ENCODE measurements at places on chromosomes 2 and 18.
A peak's percentile ranks its signal among the peaks of the same experiment; 100 is the strongest.

DNA sequence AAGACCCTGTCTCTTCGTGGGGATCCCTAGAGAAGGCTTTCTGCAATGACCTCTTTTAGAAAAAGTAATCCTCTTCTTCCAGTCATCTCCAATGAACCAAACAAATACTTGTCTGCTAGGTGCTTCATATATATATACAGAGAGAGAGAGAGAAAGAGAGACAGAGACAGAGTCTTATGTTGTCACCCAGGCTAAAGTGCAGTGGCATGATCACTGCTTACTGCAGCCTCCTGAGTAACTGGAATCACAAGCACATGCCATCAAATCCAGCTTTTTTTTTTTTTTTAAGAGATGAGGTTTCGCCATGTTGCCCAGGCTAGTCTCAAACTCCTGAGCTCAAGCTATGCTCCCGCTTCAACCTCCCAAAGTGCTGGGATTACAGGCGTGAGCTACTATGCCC is 18.6 kb upstream of the PKDCC start:
- no peak for DNase-seq

- no peak for DNase-seq
These were observed 23.5 kb downstream of the TSN start for GRCh38 chr2:121778741-121779487.

DNA sequence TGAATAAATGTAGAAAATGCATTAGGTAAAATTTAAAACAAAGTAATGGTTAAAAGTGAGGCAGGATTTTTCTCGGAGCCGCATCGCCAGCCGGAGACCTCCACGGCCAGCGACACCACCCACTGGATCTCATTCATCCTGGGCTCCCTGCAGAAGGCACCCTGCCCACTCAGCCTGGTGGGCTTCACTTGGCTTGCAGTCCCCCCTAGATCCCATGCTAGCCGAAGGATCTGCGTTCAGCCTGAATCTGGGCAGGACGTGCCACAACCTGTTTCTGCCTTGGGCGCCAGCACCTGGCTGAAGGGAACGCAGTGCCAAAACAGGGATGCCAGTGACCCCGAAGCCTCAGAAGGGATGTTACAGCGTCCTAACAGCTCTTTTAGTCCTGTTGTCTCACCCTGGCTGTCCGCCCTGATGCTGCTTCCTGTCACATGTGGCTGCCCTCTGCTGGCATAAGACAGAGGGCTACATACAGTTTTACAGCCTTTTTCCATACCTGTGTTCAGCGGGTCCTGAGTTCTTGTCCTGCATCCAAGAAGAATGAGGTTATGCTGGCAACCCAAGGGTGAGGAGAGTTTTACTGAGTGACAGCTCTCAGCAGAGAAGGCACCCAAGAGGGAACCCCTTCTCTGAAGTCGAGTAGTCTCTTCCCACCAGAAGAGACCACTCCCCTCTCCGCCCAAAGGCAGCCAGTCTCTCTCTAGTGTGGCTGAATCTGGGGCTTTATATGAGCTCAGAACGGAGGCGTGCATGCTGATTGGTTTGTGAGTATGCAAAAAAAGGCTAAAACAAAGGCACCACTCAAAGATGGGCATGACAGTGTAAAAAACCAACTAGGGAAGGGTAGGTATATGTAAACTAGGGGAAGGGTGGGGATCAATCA is 173.1 kb upstream of the GYPC start:
- no peak for DNase-seq

DNA sequence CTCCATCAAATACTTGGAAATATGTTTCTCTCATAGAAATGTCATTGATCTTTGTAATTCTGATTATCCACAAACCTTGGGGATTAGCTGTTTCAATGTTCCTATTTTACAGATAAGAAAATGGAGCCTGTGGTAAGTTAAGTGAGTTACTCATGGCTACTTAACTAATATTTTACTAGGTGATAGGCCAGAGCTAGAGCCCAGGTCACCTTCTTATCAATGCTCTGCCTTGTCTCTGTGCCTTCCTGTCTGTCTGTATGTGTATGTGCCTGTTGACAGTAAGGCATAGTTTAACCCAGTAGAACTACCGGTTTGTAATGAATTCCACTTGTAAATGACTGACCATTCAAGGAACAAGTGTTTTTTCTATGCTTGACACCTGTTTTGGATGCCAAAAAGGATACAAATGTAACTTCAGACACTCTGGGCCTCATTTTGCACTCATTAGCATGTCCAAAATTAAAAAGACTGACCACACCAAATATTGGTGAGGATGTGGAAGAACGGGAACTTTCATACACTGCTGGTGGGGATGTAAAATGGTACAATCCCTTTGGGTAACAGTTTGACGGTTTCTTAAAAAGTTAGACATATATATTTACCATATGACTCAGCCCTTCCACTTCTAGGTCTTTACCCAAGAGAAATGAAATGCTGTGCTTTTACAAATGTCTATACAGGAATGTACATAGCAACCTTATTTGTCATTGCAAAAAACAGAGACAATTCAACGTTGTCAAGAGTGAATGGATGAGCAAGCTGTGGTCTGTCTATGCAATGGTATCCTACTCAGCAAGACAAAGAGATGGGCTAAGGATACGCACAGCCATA is 19.6 kb upstream of the IL1A start:
- no peak for DNase-seq

GRCh38 chr2:144267239-144267638 is 252.7 kb downstream of the ZEB2 start:
- DNase-seq, result no peak

GRCh38 chr2:116491292-116491691 is 1323.2 kb upstream of the DDX18 start:
- DNase-seq, result no peak

- no peak for DNase-seq
These were observed 33.4 kb downstream of the EMX1 start for GRCh38 chr2:72950558-72951255.

- no peak for DNase-seq
These were observed 41.2 kb downstream of the AGFG1 start for GRCh38 chr2:227513113-227513512.

- no peak for DNase-seq
These were observed 66.5 kb downstream of the MRO start for GRCh38 chr18:50753311-50753710.

DNA sequence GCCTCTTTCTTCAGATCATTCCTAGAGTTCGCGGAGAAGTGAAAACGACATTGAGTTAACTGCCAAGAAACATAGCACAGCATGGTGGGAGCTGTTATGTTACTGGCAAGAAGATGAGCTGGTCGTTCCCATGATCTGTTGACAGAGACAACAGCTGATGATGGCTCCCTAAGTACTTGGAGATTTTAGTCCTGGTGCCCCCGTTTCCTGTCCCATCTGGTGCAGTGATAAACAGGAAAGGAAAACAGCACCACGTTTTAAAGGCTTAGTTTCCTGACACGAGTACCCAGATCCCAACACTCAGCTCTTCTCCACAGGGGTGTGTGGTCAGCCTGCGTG is 56.4 kb upstream of the KCNG2 start:
- no peak for DNase-seq

DNA sequence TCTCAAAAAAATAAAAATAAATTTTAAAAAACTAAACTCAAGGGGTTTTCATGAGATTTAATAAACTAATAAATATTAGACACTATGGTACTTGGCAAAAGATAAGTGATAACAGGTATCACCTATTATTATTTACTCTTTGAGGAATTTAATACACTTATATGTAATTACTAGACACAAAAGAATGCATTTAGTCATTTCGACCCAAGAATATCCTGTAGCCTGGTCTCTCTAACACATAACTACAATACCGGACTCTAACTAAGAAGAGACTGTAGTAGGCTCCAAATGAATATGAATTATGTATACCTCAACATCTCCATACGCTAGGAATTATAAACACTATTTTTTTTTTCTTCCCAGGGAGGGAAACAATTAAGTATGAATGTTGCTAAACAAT is 850.7 kb downstream of the CPS1 start:
- no peak for DNase-seq

GRCh38 chr2:201149064-201149820 is 33.3 kb downstream of the CFLAR start:
- DNase-seq, result no peak

DNA sequence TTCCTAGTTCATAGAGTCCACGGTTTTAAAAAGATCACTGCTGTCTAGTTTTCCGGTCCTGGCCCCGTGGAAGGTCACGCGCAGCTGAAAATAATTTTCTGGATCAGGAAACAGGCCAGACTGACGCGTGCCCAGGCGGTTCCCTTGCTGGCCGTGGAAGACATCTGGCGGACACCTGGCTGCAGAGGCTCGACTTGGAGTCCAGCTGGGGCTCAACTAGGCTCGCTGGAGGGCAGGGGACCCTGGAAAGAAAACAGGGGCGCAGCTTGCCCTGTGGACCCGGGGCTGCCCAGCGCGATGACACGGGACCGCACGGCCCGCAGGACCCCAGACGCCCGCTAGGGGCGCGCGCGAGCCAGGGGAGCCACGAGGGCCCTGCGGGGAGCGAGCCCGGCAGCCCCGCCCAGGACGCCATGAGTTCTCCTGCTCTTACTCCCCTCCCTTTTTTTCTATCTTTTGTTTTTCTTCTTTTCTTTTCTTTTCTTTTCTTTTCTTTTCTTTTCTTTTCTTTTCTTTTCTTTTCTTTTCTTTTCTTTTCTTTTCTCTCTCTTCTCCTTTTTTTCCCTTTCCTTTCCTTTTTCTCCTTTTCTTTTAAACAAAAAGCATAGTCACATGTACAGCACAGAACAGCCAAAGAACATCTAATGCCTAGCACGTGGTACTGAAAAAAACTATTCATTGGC is 43.2 kb upstream of the UBE2F start:
- DNase-seq, result peak; percentile 84

DNA sequence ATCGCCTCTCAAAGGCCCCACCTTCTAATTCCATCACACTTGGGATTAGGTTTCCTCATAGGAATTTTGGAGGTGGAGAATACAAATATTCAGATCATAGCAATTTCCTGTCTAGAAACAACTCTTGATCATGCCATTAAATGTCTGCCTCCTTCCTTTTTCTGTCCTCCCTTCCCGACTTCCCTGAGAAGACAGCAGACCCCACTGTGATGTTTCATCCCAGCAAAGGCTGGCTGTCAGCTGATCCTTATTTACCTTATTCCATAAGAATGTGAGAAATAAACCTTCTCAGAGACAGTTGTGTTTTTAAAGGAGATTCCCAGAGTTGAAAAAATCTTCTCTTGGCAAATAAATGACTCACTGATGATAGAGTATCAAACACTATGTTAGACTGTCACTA is 133.9 kb downstream of the TDRD15 start:
- no peak for DNase-seq

DNA sequence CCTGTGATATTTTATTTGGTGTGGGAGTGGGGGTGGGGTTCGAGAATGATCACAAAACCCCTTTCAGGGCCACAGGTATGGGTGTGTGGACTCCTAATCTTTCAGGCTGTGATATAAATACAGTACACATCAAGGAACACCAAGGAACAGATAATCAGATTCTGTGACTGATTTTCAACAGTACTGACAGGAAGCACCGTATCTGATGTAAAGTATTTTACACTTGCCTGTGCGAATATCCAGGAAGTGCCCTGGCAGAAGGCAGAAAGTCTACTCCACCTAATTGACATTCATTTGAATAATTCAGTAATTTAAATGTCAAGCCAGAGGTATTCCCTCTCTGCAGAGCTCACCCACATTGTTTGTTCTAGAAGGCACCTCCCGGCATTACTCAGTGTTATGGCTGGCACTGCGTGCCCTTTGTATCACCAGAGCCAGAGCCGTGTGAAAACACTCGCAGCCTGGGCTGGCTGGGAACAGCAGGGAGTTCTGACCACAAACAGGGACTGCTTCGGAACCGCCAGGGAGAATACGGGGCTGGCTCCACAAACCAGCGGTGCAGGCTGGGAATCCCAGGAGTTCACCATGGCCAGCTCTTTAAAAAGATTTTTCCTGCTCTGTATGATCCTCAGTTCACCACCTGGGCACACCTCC is 91.8 kb downstream of the ACVR1 start:
- peak; percentile 12 for DNase-seq

DNA sequence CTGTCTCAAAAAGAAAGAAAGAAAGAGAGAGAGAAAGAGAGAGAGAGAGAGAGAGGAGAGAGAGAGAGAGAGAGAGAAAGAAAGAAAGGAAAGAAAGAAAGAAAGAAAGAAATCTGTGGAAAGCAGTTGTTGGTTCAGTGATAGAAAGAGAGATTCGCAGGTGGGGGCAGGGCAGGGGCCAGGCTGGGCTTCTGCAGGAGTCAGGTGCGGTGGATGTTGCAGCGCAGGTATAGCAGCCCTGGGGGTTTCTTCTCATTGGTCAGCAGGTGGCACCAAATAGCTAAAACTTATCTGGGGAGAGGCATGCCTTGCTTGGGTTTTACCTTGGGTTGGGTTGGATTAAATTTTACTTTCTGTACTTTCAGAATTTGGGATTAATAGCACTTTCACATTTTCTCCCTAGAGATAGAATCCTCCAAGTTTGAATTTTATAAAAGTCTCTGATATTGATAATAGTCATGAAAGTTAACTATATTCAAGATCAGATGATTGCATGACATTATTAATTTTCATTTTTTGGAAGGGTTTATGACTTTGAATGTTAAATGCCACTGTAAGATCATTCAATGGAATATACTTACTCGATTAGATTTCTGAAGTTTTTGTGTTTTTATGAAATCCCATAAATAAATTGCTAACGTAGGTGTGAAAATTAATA is 66.6 kb downstream of the SPTBN1 start:
- peak; percentile 72 for DNase-seq

- no peak for DNase-seq
These were observed 5.7 kb downstream of the GPATCH11 start for GRCh38 chr2:37090019-37090477.

- DNase-seq, result no peak
These were observed 127.2 kb downstream of the LRRTM4 start for GRCh38 chr2:77395011-77395410.

DNA sequence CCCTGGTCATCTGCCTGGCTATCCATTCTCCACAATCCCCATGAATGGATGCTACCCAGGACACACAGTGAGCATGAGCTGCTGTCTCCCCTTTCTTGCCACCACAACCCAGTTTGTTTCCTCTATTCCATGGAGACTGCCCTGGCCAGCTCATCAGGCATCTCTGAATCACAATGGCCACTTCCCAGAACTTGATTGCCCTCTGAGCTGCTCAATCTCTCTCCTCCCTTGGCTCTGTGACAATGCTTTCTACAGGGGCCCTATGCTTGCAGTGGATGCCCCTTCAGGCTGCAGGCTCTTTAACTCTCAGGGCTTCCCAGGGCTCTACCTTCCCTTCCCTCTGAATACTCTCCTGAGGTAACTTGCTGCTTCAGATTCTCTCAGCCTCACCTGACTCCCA is 14.4 kb upstream of the SLC4A5 start:
- DNase-seq, result no peak

DNA sequence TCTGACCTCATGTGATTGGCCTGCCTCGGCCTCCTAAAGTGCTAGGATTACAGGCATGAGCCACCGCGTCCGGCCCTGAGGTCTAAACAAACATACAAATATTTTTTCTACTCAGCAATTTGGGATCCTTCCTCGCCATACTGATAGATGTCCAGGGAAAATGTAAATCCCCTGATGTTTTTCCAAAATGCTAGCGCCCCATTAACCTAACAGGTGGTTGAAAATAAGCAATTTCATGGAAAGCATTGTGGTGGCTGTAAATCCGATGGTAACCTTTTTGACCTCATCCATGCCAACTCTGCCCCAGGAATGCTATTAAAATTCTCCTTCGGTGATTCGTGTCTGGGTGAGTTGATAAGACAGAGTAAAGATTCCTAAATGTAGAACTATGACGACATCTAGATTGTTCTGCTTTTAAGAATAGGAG is 19.3 kb downstream of the GEMIN6 start:
- no peak for DNase-seq

GRCh38 chr2:152425765-152426727 is 91.1 kb downstream of the FMNL2 start:
- no peak for DNase-seq

GRCh38 chr2:122663620-122664019 is 908.2 kb downstream of the TSN start:
- DNase-seq, result no peak

Data from stimulated activated CD4-positive, alpha-beta T cell treated with anti-CD3 and anti-CD28 coated beads, Interleukin-4, amount 100 ng/mL, for 24 hours (primary cell).